ENCODE measurements at places on chromosomes 11 and 22.
A peak's percentile ranks its signal among the peaks of the same experiment; 100 is the strongest.

DNA sequence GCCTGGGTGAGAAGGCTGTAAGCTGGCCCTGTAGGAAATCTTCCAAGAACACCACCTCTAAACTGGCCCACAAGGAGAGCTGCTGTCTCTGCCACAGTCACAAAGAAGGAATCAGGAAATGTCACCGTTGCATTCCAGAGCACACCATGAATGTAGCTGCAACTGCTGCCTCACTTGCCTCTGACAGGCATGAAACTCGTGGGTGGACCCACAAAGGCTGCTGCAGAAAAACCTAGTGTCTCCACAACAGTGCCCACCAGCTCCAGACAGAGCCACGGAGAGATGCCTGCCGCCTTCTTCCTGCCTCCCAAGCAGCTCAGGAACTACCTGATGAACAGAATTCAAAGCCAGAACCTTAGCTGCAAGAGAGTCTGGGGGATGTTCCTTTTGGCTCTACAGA lies 10.5 kb downstream of the DNAJB13 start:
- H3K27ac ChIP-seq, result no peak overlapping the region
- H3K4me3 ChIP-seq, result no peak overlapping the region
- peaks cover 11% of the 10 kb centered on the region for H3K4me1 ChIP-seq
- peaks cover 3% of the 10 kb centered on the region for H3K27me3 ChIP-seq

- H3K27me3 ChIP-seq, result no peaks in the 10 kb centered on the region
- DNase-seq, result no peak
- no peaks in the 10 kb centered on the region for H3K4me1 ChIP-seq
- no peak overlapping the region for H3K27ac ChIP-seq
Measured at GRCh38 chr11:41784513-41785335, 325.3 kb upstream of the LRRC4C start.

DNA sequence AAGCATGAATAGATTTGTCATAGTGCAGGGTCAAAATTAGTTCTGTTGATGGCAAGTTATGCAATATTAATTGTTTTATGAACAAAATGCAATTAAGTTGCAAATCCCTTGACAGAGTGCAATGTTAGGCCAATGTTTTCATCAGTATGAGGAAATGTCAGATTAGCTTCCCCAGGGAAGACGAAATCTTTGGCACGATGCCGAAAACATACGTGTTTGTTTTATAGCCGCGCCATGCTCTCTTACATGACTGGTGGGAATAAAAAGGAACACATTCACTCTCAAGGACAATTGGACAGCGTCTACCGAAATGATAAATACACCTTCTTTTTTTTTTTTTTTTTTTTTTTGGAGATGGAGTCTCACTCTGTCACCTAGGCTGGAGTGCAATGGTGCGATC lies 27.0 kb downstream of the MFNG start:
- no peak overlapping the region for H3K27ac ChIP-seq
- peaks cover 3% of the 10 kb centered on the region for H3K4me1 ChIP-seq
- no peaks in the 10 kb centered on the region for H3K27me3 ChIP-seq
- DNase-seq, result no peak

GRCh38 chr11:131713529-131714134 lies 343.2 kb downstream of the NTM start:
- no peaks in the 10 kb centered on the region for H3K4me1 ChIP-seq
- H3K4me3 ChIP-seq, result no peak overlapping the region
- no peak overlapping the region for H3K27ac ChIP-seq
- no peaks in the 10 kb centered on the region for H3K27me3 ChIP-seq
- no peak for DNase-seq

DNA sequence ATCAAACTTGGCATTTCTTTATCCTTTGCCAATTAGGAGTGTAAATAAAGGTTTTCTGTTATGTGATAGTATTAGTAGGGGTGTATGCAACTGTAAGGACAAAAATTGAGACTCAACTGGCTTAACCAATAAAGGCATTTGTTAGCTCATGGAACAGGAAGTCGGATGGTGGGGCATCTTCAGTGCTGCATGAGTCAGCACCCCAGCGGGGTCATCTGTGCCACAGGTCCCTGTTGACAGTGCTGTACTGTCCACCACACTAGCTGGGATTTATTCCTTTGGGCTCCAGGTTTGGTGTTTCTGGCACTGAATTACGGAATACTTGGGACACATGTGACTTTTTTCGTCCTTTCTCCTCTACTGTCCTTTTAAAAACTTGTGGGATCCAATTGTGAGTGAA lies 86.0 kb downstream of the PPP6R3 start:
- no peaks in the 10 kb centered on the region for H3K27me3 ChIP-seq
- peaks cover 30% of the 10 kb centered on the region for H3K4me1 ChIP-seq
- no peak overlapping the region for H3K27ac ChIP-seq

- peaks cover 4% of the 10 kb centered on the region for H3K4me1 ChIP-seq
- H3K4me3 ChIP-seq, result no peak overlapping the region
- H3K27me3 ChIP-seq, result peaks cover 20% of the 10 kb centered on the region
- H3K36me3 ChIP-seq, result no peaks in the 10 kb centered on the region
- DNase-seq, result no peak
- H3K27ac ChIP-seq, result no peak overlapping the region
Measured at GRCh38 chr11:71238285-71238875, 14.0 kb downstream of the SHANK2 start.

- H3K4me3 ChIP-seq, result no peak overlapping the region
- no peak overlapping the region for H3K27ac ChIP-seq
- no peaks in the 10 kb centered on the region for H3K4me1 ChIP-seq
- H3K36me3 ChIP-seq, result no peaks in the 10 kb centered on the region
Measured at GRCh38 chr11:12430351-12430750, 53.0 kb downstream of the PARVA start.

GRCh38 chr11:69546735-69547370 lies 65.4 kb downstream of the LINC01488 start:
- H3K4me3 ChIP-seq, result peak overlapping the region; percentile 54
- no peak for DNase-seq
- peaks cover 12% of the 10 kb centered on the region for H3K27me3 ChIP-seq
- H3K4me1 ChIP-seq, result peaks cover 13% of the 10 kb centered on the region
- H3K36me3 ChIP-seq, result peaks cover 2% of the 10 kb centered on the region
